Frontal cortex (tissue), 4 donors: ENCODE measurements at places on chromosomes 1 and 21. TPM values are rescaled to one million over a fixed set of nuclear protein-coding genes. Genes with fewer than 3 reads are reported as not detected.

OR2L5 gene
- total RNA-seq: 0.41 TPM

ELOVL1 gene
- 6.9 TPM for total RNA-seq

CDC73 gene
- total RNA-seq: 28.9 TPM

RGS13 gene
- not detected for total RNA-seq

TMEM52 gene
- 1.6 TPM for total RNA-seq

DDOST gene
- total RNA-seq: 110 TPM

KIAA0040 gene
- 0.41 TPM for total RNA-seq

ATP6V1G3 gene
- not detected for total RNA-seq

BPNT1 gene
- total RNA-seq: 25.7 TPM

CNKSR1 gene
- total RNA-seq: 3.3 TPM

DNA sequence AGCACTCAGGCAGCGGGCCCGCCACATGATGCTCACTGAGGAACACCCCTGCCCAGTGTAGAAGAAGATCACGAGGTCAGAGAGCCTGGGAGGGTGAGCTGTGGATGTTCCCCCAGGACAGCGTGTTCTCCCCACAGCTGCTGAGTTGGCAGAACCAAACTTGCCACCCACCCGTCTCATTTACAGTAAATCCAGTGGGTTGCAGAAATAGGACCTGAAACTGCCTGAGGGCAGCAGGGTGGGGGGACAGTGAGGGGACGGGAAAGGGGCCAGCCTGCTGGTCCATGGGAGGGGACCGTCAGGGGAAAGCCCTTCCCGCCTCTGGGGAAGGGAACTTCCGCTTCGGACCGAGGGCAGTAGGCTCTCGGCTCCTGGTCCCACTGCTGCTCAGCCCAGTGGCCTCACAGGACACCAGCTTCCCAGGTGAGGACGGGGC lies at the start of gene C1QB:
Gene C1QB, plus strand, starts transcription at position 356 of the 436 bp plus-strand sequence. CDS start 6,227 bp downstream, outside the sequence.
- DNase-seq: no peak

DNA sequence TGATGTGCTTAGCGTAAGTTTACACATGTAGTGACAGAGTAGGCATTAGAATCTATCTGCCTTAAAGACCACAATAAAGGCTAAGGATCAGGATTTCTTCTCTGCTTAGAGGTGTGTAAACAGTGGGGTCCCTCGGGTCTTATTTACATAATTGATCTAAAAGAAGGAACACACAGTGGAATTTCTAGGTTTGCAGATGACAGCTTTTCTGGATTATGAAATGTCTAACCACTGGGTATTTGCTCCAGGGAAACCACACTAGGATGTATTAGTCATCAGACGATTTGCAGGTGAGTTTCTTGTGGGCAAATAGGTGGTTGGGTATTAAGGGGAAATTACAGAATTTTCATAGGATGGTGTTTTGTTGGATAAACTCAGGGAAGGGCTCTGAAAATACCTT lies 5.8 kb downstream of the LRRC8D start:
- DNase-seq: no peak

- no peak for DNase-seq
Measured at GRCh38 chr21:44282370-44282769, 3.3 kb upstream of the AIRE start.

DNA sequence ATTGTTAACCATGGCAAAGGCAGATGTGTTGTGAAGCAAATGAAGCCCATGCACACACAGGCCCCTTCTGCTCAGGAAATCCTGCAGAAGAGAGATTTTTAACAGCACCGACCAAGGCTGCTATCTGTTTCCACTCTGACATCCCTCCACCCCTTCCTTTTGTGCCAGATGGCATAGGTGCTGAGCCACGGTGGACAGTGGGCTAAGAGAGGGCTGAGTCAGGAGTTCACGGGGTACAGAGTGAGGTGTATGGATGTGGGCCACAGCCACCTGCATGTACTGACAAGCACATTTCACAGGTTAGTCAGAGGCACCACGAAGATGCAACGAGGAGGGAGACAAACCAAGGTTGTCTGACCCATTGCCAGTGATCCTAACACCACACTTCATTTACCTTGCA lies 9.5 kb downstream of the RSPH1 start:
- no peak for DNase-seq

DNA sequence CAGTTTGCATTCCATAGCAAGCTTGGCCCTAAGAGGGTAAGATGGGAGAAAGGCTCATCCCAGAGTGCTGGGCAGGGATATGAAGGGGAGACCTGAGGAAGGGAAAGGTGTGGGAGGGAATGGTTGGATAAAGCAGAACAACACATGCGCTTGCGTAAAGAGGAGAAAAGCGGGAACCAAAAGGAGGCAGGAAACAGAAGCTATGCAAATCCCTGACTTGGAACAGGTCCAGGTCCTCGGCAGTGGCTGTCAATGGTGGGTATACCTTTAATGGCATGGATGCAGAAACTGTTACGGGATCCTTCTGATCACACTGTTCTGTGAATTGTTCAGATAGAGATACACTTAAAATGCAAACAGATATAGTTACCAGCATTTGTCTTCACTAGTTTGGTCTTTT lies 455.6 kb downstream of the SIPA1L2 start:
- no peak for DNase-seq

DNA sequence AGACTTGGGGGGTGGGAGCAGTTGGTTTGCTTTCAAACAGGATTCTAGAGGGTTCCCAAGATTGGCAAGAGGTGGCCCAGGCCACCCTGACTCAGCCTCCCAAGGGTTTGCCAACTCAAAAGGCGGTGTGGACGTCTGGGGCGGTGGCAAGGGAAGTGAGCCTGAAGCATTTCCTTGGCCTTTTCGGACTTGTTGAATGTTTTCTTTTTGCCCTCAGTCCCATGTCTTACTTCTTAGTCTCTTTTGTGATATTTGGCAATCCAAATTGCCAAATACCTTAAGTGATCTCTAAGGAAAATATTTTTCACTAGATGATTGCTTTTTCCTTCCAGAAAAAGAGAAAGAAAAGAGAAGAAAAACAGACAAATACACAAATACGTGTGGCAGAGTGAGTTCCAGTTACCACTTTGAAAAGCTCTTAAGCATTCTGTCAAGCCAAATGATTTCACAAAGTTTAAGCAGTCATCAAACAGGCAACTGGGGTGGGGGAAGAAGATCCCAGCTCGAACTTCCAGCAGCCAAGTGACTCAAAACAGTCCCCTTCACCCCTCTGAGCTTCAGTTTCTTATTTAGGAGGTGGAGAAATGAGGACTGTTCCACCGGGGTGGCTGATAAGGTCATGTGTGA lies 374.6 kb upstream of the USP24 start:
- DNase-seq: no peak

- DNase-seq: no peak
Measured at GRCh38 chr1:7253118-7253480, 467.8 kb downstream of the CAMTA1 start.

- no peak for DNase-seq
Measured at GRCh38 chr1:218499911-218500310, 154.8 kb downstream of the TGFB2 start.

- DNase-seq: no peak
Measured at GRCh38 chr1:203888807-203889251, 27.4 kb downstream of the SNRPE start.

DNA sequence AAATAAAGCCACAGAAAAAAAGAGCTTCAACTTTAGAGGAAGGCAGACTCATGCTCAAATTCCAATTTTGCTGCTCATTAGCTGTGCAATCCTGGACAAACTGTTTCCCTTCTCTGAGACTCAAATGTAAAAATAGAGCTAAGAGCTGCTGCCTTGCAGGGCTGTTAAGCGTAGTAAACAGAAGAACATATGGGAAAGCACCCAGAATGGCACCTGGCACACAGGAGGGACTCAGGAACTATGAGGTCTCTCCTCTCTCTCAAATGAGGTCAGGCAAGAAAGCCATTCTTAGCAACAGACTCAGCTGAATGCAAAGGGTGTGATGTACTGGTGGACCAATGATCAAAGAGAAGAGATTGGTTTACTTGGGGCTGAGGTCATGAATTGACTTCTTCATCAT lies 61.3 kb downstream of the TRABD2B start:
- no peak for DNase-seq

GRCh38 chr1:37404711-37405110 lies 69.7 kb upstream of the ZC3H12A start:
- no peak for DNase-seq

GRCh38 chr1:4734791-4735190 lies 80.4 kb downstream of the AJAP1 start:
- DNase-seq: no peak

DNA sequence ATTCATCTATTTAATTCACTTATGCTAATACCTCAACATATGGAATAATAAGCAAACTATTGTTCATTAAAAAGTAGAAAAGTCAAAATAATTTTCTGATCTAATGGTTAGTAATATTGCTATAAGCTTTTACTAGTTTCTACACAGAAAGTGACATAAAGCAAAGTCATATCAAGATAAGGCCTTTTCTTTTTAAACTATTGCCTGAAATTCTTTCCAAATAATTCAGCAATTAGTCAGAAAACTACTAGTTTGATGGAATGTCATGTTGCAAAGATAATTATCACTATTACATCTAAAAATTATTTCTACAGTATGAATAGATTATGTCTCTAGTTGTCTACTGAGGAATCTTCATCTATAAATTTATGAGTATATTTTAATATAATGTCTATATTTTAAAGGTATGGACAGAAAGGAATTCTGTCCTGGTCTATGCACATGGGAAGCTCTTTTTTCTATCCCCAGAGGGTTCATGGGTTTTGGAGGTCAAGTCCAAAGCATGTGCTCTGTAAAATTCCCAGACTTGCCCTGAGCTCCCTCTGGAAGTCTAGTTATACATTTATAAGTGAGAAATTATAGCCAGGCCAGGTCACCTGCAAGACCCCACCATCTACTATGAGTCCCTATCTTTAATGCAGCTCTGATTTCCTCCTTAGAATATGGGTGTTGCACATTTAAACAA lies 84.6 kb upstream of the DPYD start:
- DNase-seq: no peak

- no peak for DNase-seq
Measured at GRCh38 chr1:24759492-24759891, 14.2 kb downstream of the CLIC4 start.

DNA sequence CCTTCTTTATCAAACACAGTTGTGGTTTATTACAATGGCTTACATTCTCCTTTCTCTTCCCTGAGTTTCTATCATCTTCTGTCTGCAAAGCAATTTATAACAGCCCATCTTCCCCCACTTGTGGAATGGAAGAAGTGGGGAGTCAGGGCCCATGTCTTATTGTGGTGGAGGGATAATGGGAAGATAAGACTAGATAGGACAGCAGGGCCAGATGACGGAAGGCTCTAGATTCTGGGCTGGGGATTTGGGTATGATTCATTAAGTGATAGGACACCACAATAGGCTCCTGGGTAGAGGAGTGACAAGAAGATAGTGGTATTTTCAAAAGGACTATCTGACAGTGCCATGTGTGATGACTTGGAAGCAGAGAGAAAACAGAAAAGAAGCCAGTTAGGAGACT lies 450.6 kb downstream of the TTLL7 start:
- no peak for DNase-seq

GRCh38 chr1:28801461-28801860 lies 10.5 kb upstream of the OPRD1 start:
- DNase-seq: no peak

- no peak for DNase-seq
Measured at GRCh38 chr1:9670085-9670484, 18.6 kb downstream of the PIK3CD start.

GRCh38 chr21:42721341-42721824 lies 68.0 kb downstream of the PDE9A start:
- DNase-seq: no peak

GRCh38 chr1:12296623-12297022 lies 66.8 kb downstream of the VPS13D start:
- DNase-seq: no peak

- DNase-seq: no peak
Measured at GRCh38 chr1:206002160-206002559, 1.0 kb downstream of the RAB7B start.

GRCh38 chr1:203548892-203549291 lies 54.9 kb downstream of the OPTC start:
- no peak for DNase-seq

GRCh38 chr1:23555986-23556634 lies 3.2 kb downstream of the ID3 start:
- no peak for DNase-seq
